Progenitor cell of endocrine pancreas (in vitro differentiated cells): ENCODE measurements at places on chromosomes 11 and 22.

GRCh38 chr11:96219981-96220623, 122.9 kb downstream of the MAML2 start:
- DNase-seq, result no peak

DNA sequence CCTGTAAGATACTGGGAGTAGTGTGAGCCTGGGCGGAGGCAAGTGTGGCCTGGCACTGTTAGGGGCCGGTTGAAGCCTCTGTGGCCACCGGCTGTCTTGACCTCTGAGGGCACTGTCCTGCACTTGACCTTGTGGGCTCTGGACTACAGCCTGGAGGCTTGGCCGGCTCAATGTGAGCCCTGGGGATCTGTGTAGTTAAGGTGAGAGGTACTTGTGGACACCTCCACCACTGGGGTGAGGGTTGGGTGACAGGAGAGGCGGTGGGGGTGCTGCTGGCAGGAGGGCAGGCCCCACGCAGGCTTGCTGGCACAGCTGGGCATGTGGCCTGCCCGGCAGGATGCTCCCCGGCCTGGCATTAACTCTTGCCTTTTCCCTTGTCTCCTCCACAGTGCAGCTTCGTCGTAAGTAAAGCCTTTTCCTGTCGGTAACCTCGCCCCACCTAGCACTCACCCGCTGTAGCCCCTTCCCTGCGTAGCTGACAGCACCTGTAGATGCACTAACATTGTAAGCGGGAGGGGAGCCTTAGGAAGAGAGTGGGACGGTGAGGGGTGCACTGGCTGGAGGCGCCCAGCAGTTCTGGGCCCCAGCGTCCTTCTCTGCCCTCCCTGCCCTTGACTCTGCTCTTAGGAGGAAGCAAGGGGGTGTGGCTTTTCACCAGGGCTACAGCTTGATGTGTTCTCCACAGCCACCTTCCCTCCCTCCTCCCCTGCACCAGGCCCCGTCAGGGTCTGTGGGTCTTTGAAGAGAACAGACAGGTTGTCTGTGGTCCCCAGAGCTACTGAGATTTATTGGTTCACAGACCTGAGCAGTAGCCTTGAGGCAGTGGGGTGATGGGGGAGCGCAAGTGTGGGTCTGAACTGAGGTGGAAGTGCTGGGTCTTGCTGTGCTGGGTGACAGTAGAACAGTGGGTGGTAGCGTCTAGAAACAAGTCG, 17.6 kb downstream of the INCENP start:
- no peak for DNase-seq

GRCh38 chr11:27084518-27084917, 43.9 kb downstream of the BBOX1 start:
- no peak for DNase-seq

- no peak for DNase-seq
These were observed 10.4 kb downstream of the PACSIN2 start for GRCh38 chr22:43004362-43005035.

DNA sequence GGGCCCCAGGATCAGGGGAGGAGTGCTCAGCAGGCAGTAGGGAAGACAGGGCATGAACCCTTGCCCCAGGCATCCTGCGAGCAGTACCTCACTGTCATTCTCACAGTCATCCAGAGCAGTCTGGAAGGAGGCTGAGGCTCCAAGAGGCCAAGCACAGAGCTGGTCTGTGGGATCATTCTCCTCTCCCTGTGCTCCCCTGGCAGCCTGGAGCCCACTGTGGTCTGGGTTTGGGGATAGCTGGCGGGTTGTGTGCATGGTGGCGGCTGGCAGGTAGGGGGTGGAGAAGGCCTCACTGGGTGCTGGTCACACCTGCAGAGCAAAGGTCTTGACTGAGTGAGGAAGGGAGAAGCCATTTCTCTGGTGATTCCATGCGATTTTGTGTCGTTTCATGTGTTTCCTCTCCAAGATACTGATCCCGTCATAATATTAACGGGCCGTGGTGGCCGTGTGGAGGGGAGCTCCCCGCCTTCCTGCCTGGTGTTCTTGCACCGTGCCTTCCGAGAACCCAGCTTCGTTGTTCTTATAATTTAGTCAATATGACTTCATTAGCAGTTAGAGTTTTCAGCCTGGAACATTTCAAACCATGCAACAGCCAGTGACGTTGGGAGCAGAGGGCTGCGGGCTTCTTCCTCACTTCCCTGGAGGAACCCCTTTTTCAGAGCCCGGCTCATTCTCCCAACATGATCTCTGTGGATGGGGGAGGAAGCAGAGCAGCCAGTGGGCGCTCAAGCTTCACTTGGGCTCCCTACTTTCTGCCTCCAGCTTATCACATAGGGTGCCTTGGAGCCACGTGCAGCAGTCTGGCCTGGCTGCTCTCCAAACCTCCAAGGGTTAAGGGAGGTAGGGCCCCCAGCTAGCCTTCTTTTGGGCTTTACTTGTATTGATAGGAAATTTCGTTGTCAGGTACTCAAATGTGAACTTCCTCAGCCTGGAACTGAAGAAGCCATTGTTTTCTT, 20.8 kb upstream of the ADORA2A start:
- no peak for DNase-seq

- no peak for DNase-seq
These were observed 123.4 kb downstream of the SWAP70 start for GRCh38 chr11:9787260-9787659.

DNA sequence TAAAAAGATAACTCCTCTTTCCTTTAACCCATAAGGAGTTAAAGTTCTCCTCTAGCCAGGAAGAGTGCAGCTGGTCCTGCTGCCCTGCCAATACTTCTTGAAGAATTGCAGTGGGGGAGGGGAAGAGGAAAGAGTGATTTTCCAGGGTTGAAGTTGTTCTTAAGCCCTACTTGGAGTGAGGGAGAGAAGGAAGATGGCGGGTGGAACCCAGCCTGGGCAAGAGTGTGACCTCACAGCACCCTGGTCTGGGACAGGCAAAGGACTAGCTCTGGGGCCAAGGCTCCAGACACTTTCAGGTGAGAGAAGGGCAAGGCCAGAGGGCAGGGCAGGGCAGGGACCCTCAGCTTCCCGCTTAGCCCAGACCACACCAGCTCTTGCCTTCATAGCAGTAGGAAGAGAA, 6.6 kb downstream of the TNKS1BP1 start:
- DNase-seq, result no peak

DNA sequence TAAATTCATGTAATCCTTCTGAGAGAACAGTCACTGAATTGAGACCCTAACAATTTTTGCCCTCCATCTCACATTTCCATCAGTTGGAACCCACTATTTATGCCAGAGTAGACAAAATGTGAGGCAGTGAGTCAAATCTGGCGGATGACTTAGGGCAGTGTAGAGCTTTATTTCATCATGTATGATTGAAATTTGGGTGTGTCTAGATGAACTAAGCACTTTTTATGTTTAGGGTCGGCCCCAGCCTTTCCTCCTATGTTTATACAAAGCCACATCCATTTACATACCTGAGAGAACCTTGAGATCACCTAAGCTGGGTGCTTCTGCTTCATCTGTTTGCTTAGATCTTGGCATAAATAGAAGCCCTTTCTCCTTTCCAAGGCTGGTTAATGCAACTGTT, 15.0 kb upstream of the MUC15 start:
- no peak for DNase-seq

DNA sequence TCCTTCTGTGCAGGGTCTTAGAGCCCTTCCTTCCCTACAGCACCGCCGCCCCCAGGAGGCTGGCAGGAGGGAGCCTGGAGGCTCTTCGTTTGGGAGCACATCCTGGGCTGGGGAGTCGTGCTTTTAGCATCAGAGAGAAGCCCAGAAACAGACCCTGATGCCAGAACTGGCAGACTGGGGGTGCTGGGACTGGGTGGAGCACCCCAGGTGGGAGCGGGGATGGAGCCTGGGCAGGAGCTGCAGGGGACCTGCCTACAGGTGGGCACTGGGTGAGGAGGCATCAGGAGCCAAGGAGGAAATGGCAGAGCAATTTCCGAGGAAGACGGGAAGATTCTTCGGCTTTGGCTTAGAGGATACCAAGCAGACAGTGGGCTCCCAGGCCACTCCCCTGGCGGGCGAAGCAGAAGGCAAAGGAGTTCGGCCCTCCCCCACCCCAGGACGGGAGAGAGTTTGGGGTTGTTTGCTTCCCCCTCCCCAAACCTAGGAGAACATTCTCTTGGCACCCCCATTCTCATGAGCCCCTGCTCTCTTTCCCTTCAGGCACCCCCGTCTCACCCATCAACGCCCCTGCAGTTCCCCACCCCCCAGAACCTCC, 1.1 kb downstream of the SYT7 start:
- no peak for DNase-seq

- no peak for DNase-seq
These were observed 12.7 kb upstream of the TREH start for GRCh38 chr11:118691926-118692830.

DNA sequence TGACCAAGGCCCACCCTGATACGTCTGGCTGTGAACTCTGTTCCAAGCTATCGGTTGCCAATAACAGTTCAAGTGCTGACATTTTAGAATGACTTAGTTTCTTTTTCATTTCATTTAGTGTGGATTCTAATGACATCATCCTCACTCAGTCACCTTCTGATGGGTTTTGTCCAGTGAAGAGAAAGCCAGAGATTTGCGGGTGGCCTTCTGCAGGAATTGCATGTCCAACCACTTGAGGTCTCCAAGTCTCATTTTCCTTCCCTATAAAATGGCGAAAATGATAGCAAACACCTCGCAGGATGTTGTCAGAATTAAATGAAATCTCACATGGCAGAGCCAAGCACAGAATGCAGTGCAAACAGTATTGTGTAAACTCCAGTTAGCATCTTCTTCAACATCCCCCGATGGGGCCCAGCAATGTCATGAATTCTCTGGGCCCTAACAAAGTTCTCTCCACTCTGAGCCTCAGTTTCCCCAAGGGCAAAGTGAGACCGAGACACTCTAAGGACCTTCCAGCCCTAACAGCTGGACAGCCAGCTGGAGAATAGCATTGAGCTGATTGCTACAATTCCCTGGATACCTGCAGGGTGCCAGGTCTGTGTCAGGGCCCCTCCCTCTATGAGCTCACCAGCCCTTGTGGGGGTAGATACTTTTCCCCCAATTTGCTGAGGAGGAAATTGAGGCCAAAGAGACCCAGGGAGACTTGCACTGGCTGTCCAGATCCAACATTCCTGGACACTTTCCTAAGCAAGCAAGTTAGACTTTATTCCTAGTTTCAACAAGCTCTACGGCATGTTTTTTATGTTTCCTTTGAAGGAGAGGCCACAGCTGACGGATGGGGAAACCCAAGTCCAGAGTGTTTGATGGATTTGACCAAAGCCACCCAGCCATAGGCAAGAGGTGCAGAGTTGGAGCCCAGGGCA, 286.7 kb downstream of the MN1 start:
- DNase-seq, result no peak

DNA sequence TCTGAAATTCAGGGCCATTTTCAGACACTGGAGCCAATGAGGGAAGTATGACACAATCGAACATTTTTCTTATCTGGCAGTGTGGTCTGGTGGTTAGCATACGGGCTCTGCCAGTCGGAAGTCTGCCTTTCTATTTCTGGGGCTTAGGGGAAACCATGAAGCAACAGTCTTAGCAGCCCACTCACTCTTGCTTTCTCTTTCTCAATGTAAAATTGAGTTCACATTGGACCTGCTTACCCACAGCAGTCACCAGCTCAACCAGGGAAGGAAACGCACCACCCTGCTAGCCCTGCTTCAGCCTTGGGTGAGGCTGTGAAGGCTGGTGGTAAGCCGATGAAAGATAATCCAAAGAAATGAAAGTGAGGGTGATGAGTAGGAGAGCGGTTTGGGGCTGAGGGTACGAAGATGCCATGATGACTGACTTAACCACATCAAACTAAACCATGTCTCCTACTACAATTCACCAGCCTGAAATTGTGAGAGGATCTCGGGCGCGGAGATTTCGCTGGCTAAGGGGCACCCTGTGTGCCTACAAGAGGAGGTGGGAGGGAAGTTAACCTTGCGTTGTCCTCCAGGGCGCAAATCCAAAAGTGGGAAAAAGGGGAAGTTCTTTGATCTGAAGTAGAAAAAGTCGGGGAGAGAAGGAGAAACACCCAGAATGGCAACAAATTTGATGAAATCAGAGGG, 2.0 kb upstream of the LMO2 start:
- DNase-seq, result no peak

DNA sequence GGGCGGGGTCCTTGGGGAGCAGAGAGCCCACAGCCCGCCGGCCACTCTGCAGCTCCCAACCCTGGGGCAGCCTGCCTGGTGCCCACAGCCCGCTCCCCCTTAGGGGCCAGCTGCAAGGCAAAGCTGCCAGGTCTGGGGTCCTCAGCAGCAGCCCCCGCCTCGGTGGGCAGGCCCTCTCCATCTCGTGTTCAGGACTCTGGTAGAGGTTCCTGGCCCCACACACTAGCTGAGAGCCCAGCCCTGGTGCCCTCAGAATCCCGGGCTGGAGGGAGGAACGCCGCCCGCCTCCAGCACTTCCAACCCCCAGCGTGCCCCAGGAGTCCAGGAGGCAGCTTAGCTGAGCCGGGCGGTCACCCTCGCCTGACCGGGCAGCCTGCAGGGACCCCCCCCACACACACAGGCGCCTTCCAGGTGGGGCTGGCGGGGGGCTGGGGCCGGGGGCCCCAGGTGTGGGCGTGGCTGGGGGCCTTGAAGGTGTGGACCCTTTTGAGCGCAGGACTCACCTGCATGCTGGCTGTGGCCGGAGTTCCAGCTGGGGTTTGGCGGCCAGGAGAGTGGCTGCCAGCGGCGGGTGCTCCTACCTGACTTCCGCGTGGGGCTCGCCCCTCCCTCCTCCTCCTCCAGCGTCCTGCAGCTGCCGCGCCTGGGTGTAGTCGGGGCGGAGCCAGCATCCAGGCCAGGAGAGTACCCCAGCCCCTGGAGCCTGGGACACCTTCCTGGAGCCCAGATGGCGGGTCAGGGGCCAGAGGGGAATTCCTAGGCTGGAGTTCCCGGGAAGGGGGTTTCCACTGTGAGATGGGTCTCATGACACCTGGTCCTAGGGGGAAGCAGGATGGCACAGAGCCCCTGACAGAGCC, at the start of gene ANO9:
Gene ANO9 (minus strand): TSS at position 594 of the 857 bp plus-strand sequence. CDS start 85 bp downstream, at position 509.
- peak; percentile 47 for DNase-seq

DNA sequence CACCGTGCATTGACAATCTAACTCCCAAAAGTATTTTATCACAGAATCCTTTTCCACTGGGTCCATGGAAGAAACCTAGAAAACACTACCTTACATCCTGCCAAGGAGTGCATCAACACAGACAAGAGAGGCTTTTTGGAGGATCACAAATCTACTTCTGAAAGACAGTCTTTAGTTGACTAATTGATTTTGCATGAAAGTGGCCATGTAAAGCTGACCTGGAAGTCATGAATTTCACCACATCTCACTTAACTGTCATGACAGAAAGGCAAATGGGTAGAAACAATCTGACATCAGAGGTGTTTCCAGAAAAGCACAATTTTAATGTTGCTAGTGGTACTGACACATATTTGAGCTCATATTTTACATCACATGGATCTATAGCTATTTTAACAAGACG, 101.6 kb downstream of the FAM76B start:
- DNase-seq, result no peak

DNA sequence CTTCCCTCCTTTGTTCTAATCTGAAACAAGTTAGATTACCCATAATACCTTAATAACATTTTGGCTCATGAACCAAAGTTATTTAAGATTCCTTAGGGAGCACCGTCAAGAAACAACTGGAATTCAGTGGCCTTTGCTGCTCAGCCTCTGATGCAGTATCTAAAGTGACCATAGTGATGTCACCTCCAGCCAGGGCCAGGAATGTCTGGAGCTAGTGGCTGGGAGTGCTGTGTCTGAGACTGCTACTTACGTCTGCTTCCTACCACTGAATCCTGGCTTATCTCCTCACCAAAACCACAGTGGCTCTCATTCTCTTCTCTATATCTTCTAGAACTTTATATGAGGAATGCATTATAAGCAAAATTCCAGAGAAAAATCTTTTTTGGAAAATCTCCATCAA, 658.0 kb downstream of the DLG2 start:
- DNase-seq, result no peak

GRCh38 chr11:130249371-130249770, 65.3 kb downstream of the ZBTB44 start:
- no peak for DNase-seq

GRCh38 chr11:82775736-82776346, 42.2 kb upstream of the FAM181B start:
- no peak for DNase-seq
